ENCODE measurements at places on chromosomes 3 and 15.
A peak's percentile ranks its signal among the peaks of the same experiment; 100 is the strongest.

DNA sequence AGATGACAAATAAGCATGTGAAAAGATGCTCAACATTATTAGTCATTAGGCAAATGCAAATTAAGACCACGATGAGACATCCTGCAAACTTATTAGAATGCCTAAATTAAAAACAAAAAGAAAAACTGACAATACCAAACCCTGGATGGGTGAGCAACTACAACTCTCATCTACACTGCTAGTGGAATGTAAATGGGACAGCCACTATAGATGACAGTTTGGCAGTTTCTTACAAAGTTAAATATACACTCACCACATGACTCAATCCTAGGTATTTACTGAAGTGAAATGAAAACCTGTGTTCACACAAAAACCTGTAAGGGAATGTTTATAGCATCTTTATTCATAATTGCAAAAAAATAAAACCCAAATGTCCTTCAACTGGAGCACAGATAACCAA lies 74.7 kb downstream of the NPTN start:
- DNase-seq: no peak

DNA sequence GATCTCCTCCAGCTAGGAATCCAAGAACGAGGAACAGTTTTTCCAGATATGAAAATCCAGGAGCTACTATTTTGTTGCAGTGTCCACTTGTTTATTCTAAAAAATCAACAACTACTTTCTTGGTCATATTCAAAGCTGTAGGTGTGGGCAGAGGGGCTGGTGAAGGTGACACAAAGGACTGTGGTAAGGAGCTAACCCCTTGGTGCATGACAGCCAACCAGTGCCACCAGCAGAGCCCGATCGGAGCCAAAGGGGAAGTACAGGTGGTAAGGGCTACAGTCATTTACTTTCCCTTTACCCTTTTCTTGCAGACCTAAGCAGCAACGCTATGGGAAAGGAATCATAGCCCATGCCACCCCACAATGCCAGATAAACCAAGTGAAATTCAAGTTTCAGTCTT lies 30.7 kb downstream of the PLA1A start:
- DNase-seq: no peak

- DNase-seq: no peak
Measured at GRCh38 chr15:37122703-37123102, 22.4 kb upstream of the MEIS2 start.

- peak; percentile 55 for DNase-seq
Measured at GRCh38 chr3:79497447-79498111, 270.2 kb downstream of the ROBO1 start.

GRCh38 chr3:43343185-43343584 lies 56.8 kb downstream of the SNRK start:
- DNase-seq: no peak
